ENCODE measurements at places on chromosomes 6 and 20. TPM values are rescaled to one million over a fixed set of nuclear protein-coding genes. Genes with fewer than 3 reads are reported as not detected.
A peak's percentile ranks its signal among the peaks of the same experiment; 100 is the strongest.

Gene RFX6
- not detected for total RNA-seq

Gene BNIP5
- total RNA-seq: 0.10 TPM

GRCh38 chr6:108920751-108921150, 72.5 kb downstream of the ARMC2 start:
- no peak for DNase-seq

- DNase-seq: peak; percentile 42
Measured at GRCh38 chr20:4161401-4162251, 146.3 kb upstream of the RNF24 start.

DNA sequence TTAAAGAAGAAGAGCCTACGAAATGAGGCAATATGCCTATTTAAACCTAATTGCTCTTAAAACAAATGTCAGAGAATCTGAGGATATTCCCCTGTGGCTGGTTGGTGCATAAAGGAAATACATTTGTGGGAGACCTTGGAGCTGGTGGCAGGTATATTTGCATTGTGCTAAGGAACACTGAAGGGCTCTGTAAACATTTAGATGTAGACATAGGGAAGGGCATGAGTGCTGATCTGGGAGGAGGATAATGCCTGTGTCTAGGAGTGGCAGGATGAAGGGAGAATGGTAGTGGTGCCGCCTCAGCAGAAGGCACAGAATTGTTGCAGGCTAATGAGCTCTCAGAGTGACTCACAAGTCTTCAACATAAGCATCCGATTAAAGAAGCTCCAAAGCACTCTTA, 85.8 kb downstream of the CD164 start:
- peak; percentile 37 for DNase-seq

All from upper lobe of left lung (tissue), 6 donors.